NCI-H2081 (cell line): ENCODE measurements at places on chromosomes 4 and X.
A peak's percentile ranks its signal among the peaks of the same experiment; 100 is the strongest.

DNA sequence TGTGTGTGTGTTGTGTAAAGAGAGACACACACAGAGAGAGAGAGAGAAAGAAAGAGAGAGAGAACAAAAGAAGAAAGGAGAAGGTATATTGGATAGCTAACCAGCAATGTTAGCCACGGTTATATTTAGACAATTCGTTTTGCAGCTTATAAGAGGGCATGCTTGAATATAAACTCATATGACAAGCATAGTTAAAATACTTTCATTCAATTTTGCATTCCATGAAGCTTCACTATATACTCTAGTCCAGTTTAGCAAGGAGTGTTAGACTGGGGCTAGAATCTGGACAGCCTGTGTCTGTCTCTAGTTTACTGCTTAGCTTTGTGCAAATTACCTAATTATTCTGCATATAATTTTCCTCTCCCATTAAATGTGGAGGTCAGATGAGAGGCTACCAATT, 525.9 kb upstream of the ZFP42 start:
- no peak for DNase-seq

DNA sequence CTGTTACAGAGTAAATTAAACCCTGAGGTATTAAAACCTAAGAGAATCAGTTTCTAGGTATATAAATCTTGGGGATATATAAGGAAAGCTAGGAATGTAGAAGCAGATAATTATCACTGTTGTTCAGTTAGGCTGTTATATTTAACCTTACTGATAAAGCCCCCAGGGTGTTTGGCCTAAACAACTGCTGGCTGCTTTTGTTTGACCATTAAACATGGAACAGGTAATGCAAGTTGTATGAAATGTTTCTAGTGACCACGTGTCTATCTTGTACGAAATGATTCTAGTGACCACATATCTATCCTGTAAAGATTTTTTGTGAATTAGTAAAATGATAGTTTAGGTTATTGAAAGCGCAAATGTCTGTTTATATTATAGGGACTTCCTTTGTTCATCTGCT, 52.6 kb downstream of the SGMS2 start:
- no peak for DNase-seq

DNA sequence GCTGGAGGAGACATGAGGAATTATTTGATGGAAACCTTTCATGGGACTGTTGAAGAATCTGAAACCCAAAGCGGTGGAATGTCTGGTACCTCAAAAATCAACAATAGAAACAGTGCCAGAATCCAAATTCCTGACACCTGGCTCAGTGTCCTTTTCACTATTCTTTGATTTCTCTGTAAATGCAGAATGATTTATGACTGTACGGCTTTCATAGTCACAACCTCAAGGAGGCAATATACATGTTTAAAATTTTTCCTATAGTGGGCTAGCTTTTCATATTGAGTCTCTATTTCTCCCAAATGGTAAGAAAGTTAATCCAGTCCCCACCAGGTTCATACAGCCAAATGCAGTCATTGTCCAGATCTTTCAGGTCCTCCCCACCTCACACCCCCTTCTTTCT, 19.3 kb downstream of the DAPP1 start:
- no peak for DNase-seq

GRCh38 chrX:109485470-109486340, 3.8 kb upstream of the GUCY2F start:
- DNase-seq = peak; percentile 79

DNA sequence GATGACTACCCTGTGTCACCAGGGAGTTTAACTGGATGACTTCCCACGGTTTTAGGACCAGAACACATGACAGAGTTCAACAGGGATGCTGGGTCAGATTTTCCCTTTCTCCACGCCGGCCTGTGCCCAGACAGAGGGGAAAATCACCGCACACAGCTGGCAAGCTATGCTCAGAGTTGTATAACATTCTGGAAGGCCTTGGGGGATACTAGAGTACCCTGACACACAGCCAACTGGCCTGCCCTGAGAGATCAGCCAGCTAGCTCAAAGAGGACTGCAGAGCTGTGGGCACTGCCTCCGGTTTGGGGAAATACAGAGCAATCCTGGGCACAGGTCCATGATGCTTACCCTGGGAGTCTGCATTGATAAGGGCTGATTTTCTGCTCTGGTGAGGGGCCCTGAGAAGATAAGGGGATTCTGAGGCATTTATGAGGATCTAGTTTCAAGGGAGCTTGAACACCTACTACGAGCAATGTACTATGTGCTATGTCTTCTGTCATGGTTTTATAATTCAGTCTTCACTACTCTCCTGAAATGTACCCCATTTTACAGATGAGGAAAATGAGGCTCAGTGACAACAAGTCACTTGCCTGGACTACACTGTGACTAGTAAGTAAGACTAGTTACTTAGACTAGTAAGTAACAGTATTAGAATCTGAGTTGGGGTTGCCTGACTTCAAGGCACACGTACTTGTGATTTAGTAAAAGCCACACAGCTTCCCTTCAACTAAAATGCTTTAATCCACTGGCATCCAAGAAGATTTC, 14.7 kb downstream of the C4orf54 start:
- DNase-seq = no peak

- no peak for DNase-seq
Measured at GRCh38 chr4:23911675-23912455, 22.0 kb upstream of the PPARGC1A start.
